Activated T-cell treated with anti-CD3 and anti-CD28 coated beads, Interleukin-2, amount 50 U/mL, for 24 hours (primary cell): ENCODE measurements at places on chromosomes 2 and 18.
A peak's percentile ranks its signal among the peaks of the same experiment; 100 is the strongest.

DNA sequence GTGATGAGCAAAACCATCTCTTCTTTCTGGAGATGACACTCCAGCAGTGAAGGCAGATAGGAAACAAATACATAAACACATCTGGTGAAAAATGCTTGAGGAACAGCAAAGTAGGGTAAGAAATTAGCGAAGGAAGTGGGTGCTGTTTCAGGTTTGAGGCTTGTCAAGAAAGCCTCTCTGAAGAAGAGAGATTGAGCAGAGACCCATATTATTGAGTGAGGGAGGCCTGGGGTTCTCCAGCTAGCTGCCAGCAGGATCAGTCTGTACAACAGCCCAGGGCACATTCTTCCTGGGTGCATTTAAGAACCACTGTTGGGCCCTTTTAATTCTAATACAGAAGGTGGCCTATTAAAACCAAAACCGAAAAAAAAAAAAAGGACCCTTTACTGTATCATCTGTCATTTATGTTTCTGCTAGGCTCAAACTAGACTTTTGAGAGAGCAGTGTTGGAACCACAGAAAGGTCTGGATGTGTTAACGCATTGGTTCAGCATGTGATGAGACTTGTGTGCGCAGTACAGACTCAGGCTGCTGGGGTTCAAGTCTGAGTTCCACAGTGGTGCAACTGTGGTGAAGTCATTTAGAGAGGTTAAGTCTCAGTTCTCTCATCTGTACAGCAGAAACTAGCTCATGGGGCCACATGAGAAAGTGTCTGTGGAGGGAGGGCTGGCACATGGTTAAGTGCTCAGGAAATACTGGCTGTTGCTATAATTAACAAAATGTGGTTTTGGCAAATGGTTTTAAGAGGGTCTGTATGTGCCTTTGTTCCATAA is 28.9 kb downstream of the MGAT5 start:
- peak; percentile 54 for DNase-seq

DNA sequence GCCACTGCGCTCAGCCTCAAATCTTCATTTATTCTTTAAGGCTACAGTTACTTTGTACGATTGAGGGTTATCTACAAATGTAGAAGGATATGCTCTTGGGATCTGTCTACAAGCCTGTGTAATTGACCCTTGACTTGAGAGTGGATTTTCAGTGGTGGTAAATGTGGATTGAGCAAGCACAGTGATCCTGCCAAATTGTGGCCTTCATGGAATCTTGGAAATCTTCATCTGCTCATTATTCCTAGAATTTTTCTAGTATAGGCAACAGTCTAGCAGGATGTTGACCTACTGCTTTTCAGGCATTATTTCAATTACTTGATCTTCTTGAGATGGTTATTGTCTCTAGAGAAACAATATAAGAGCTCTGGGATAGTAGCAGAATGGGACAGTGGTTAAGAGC is 226.1 kb upstream of the REV1 start:
- no peak for DNase-seq

DNA sequence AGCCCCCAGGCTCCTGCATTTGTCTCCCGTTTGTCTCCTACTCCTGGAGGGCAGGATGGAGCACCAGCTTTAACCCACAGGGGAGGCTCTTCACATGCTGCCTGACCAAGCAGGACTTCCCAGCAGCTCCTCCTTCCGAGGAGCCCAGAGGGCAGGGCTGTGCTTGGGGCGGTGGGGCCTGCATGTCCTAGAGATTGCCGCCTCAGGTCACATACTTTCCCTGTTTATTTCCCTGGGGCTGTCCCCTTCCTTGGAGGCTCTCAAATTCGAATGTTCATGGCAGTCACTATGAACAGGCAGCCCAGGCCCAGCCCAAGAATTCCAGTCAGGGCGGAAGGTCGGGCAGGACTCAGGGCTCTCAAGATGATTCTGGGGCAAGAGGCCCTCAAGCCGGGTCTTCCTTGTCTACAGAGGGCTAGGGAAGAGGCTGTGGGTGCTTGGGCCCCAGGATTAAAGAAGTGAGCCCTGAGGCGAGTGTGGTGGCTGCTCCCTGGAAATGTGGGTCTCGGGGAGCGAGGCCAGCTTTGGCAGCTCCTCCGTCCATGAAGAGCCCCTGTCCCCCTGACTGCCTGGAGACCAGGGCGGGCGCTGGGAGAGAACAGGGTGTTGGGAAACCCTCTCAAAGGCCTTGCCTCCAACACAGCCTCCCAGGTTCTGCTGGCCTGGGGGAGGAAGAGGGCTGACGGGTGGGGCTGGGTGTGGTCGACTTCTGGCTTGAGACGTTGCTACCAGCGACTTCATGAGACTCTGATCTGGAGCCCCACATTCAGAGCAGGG is 48.9 kb upstream of the HPCAL1 start:
- no peak for DNase-seq

- no peak for DNase-seq
Observed at GRCh38 chr2:226999661-227000060, 163.8 kb downstream of the RHBDD1 start.

DNA sequence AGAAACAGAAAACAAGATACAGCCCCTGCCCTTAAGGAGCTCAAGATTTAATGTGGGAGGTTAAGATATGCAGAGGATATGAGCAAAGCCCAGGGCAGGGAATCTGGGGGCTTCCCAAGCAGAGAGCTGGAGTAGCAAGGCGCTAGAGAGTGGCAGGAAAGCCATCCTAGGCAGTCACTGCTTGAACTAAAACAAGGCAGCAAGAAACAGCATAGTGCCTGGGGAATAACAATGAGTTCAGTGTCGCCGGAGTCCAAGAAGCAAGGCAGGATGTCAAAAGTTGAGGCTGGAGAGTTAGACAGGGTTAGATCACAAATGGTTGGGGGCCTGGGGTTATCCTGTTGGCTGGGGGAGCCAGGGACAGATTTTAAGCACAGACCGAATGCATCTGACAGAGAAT is 24.6 kb downstream of the CDH2 start:
- DNase-seq, result no peak

DNA sequence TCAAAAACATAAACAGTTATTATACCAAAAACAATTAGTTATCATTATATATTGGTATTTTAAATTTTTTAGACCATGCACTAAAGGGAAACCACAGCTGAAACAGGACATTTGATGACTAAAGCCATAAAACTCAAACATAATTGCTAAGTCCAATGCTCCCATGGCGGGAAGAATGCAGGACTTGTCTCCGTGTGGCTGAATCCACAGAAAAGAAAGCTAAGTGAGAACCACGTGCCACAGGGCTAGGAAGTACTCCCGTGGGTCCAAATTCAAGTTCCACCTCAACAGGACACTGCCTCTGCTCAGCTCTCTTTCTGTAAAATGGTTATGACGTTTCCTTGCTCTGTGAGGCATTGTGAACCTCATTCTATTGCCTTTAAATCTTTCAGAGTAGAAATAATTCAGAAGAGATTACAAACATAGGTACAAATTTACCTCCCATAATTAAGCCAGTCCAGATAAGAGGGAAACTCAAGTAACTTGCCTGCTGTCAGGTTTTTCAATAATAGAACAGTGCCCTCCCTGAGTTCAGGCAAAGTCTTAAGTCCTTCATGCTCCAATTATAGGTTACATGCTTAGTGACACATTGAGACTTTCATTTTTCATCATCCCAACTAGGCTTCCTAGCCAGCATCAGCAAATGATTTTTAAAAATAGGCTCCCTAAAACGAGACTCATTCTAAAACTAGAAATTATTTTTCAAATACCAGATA is 36.7 kb downstream of the FTCDNL1 start:
- no peak for DNase-seq

GRCh38 chr2:149360106-149360505 is 29.7 kb downstream of the LYPD6 start:
- DNase-seq, result no peak

DNA sequence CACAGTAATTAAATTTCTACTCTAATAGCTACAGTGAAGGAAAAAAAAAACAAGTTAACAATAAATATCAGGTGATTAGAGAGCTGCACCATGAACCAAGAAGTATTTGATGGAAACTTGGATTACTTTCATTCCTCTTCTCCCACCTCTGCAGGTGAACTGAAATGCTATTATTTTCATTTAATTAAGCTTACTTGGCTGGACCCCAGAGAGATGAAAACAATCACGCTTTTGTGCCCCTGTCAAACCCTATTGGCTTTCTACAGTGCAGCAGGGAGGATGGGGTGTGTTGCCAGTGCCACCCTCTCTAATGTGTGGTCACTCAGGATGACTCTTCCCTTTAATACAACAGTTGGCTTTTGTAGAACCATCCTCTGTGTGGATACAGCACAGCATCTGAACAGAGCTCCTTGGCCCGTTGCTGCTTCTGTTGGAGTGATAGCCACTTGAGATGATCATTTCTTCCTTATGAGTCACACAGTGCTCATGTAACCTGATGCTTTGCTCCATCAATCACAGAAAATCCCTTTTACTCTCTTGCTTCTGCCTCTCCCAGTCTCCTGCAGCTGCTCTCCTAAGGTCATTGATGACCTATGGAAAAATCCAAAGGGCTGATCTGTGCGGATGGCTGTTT is 5.5 kb upstream of the ARL4C start:
- DNase-seq, result no peak

- no peak for DNase-seq
Observed at GRCh38 chr2:60472041-60472440, 81.4 kb downstream of the BCL11A start.

DNA sequence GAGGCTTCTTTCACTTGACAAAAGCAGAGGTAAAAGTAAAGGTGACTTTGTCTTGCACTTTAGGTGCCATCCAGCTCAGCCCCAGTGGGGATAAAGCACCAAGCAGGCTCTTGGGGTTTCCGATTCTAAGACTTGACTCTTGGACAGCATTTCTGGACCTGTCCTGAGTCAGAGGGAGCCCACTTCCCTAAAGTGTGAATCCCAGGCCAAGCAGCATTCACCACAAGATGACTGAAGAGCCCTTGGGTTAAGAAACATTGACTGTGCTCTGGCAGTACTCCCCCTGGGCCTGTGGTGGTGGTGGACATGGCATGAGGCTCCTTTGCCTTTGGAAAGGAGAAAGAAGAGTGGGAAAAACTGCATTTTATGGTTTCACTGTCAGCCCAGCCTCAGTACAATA is 638.0 kb upstream of the VRK2 start:
- DNase-seq, result no peak

DNA sequence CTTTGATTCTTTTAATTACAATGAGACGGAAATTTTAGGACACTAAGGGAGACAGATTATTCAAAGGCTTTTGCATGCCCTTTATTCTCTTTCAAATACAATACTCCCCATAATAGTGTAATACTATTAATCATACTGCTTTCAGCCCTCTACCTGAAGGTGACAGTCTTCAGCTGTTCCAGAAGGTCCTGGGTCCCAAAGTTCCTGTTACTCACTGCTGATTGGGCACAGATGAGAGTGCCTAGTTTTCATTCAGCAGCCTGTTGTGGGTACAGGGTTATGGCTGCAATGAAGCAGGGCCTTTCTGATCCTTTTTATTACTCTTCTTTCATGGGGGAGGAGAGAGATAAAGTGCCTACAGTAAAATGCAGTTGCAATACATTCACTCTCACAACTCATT is 80.2 kb downstream of the NUP35 start:
- DNase-seq, result no peak

DNA sequence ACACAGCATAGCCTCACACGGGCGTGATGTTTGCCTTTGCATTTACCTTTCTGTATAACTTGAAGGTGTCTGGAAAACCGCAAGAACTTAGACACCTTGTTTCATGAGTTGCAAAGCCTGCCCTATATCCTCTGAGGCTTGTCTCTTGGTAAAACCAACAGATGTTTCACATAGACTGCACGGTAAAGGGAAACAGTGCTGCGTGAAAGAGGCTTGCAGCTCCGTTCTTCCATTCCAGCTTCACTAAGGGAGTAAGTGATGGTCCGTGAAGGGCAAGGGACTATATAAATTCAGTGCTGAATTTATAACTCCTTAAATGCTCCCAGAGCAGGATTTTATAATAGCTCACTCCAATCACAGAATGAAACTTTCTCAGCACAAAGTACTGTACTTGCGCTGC is 360.5 kb downstream of the SOX11 start:
- no peak for DNase-seq

GRCh38 chr2:58644451-58644850 is 403.3 kb upstream of the FANCL start:
- no peak for DNase-seq

DNA sequence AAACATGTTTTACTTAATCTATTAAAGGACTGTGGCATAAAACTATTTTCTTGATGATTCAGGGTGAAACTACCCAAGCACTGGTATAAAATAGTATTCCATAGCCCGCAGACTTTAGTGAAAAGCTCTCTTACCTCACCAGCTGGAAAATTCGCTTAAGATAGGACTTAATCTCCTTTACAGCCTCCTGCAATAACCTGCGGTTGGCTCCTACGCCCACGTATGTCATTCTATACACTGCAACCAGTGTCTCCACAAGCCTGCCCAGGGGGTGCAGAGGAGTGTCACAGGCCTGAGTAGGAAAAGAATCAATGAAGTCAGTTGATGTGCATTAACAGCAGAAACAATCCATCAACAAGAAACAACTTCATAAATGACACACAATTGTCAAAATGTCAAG is 11.3 kb upstream of the MPP4 start:
- DNase-seq, result no peak

- no peak for DNase-seq
Observed at GRCh38 chr2:117918608-117919007, 95.3 kb downstream of the CCDC93 start.

DNA sequence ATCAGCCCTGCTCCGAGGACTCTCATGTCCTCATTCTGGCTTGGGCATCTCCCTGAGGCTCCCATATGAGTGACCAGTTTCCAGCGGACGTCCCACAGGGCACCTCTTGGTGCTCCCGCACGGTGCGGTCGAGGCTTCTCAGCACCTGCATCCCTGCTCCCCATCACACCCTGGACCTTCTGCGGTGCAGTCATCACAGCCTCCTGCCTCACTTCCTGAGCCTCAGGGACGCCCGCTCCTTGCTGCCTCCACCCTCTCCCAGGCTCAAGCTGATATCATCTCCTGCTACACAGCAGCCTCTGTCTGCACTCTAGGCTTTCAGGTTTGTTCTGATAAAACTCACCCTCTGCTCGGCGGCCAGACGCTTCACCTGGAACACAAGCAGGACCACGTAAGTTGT is 185.0 kb downstream of the TMEM18 start:
- DNase-seq, result no peak

GRCh38 chr2:42256505-42256904 is 87.4 kb downstream of the EML4 start:
- no peak for DNase-seq

DNA sequence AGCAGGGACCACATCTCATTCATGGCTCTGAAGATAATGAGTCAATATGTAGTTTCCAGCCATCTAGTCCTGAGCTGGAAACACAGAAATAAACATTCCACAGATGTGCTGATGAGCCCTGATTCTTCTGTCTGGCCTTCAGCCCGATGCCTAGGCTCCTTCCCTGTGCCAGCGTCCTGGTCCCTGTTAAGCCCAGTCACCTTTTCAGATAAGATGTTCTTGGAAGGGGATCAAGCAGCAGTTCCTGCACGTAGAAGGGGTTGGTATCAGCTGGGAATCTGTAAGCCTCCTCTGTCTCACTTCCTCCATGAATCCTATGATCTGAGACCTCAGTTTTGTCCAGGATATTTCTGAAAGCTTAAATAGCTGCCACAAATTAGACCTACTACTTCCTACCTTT is 149.3 kb downstream of the TTC32 start:
- DNase-seq, result no peak

GRCh38 chr2:29723255-29724001 is 198.0 kb downstream of the ALK start:
- DNase-seq, result no peak

GRCh38 chr18:9631814-9632496 is 17.6 kb upstream of the PPP4R1 start:
- DNase-seq, result no peak
